Activated T-cell treated with anti-CD3 and anti-CD28 coated beads, Interleukin-2, amount 50 U/mL, for 4 hours (primary cell): ENCODE measurements at places on chromosomes 3 and 15.

GRCh38 chr15:75107908-75108838 lies 84.8 kb downstream of the PPCDC start:
- peak; percentile 27 for DNase-seq

- DNase-seq = no peak
Observed at GRCh38 chr3:136645915-136646314, 106.3 kb downstream of the STAG1 start.

GRCh38 chr15:51842852-51843737 lies 13.6 kb downstream of the TMOD3 start:
- peak; percentile 7 for DNase-seq

- DNase-seq = no peak
Observed at GRCh38 chr3:58706395-58707167, 40.0 kb upstream of the FAM3D start.

DNA sequence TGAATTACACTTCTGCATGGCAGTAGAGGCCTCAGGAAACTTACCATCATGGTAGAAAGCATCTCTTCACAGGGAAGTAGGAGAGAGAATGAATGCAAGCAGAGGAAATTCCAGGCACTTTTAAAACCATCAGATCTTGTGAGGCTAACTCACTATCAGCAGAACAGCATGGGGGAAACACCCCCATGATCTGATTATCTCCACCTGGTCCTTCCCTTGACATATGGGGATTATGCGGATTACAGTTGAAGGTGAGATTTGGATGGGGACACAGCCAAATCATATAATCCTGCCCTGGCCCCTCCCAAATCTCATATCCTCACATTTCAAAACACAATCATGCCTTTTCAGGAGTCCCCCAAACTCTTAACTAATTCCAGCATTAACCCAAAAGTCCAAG lies 691.1 kb downstream of the SI start:
- no peak for DNase-seq

DNA sequence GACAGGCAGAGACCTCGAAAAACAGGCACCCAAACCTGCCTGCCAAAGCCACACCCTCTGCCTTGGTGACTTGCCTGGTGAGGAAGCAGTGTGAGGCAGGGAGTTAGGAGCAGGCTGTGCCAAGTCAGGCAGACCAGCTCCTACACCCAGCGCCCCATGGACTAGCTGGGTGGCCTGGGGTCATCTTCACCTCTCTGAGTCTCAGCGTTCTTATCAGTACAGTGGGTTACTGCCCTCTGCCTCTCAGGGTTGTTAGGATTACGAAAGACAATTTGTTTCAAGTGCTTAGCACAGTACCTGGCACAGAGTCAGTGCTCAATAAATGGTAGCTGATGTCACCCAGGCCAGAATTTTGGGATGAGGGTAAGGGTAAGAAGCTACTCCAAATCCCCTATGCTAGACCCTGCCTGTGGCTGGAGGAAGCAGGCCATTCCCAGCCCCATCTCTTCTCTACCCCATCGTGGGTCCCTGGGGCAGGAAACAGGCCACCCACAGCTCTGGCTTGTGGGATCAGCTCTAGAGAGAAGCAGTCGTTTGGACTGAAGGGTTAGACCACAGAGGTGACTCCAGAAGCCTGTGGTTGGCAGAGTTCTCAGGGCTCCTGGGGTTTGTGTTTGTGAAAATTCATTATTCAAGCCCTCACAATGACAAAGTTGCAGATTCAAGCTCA lies 10.1 kb downstream of the SLC51B start:
- DNase-seq = no peak

DNA sequence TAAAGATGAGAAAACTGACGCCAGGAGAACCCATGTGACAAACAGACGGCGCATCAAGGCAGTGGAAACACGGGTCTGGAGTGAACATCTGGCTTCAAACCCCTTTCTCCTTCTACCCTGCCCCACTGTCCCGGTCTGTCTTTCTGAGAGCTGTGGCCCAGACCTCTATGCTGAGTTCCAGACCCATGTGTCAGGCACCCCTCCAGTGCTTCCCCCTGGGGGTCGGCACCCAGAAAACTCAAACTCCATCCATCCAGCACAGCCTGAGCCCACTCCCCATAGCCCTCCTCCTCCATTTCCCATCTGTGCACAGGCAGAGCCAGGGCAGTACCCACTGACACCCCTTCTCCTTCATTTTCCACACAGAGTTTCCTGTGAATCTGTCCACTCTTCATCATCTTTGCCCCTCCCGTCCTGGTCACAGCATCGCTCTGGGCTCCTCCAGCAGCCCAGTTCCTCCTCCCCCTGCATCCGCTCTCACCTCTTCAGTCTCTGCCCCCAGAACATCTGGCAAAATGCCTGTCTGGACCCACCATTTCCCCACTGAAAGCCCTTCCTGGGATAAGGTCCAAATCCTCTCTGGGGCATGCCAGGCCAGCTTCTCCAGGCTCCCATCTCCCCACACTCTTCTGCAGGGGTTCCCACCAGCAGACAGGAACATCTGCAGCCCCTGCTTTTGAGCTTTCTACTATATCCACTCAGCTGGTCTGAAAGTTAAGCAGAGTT lies 2.9 kb downstream of the FAM240A start:
- DNase-seq = no peak

- no peak for DNase-seq
Observed at GRCh38 chr3:38730281-38730680, 80.8 kb upstream of the SCN5A start.

- peak; percentile 2 for DNase-seq
Observed at GRCh38 chr15:25247407-25248038, 191.3 kb downstream of the UBE3A start.

DNA sequence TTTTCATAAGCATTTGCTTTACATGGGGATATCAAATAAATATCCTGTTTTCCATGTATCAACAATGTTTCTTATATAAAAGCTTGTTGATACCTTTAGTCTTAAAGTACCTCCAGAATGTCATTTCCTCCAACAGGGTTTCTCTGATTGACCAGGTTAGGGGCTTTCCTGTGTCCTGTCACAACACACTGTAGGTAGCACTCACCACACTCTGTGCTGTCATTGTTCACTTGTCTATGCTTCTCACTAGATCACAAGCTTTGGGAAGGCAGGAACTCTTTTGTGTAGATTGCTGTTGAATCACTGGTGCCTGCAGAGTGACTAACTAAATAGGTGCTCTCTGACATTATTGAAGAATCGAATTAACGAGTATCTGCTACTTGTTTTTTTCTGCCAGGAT lies 49.8 kb downstream of the USP50 start:
- DNase-seq = no peak

- no peak for DNase-seq
Observed at GRCh38 chr3:42853739-42854302, 21.9 kb downstream of the CYP8B1 start.

- DNase-seq = no peak
Observed at GRCh38 chr3:137944593-137944992, 65.4 kb upstream of the CLDN18 start.

GRCh38 chr3:45608885-45609284 lies 14.3 kb downstream of the LIMD1 start:
- DNase-seq = no peak

GRCh38 chr3:124859025-124859424 lies 28.1 kb downstream of the ITGB5 start:
- no peak for DNase-seq

DNA sequence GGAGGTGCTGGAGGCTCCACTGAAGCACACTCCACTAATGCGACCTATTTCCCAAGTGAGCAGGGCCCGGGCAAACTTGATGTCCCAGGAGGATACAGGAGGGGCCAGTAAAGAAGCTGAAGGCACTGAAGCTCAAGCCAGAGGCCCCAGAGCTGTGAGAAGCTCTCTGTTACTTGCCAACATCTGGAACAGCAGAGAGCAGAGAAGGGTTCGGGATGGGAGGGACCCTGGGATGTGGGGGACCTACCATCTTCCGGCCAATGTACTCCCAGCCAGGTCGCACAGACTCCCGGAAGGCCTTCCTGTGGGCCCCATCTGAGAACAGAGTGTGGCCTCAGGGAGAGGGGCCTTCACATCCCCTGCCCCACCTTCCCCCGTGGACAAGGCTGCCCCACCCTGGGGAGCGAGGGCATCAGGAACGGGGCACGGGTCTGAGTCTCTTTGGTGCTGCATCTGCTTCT lies 3.1 kb downstream of the HHATL start:
- no peak for DNase-seq

- DNase-seq = no peak
Observed at GRCh38 chr3:13770170-13771169, 109.4 kb downstream of the WNT7A start.

- no peak for DNase-seq
Observed at GRCh38 chr15:76333720-76334437, 2.7 kb upstream of the ISL2 start.

- no peak for DNase-seq
Observed at GRCh38 chr3:144497452-144497851, 525.8 kb downstream of the DIPK2A start.
